ENCODE measurements at places on chromosomes 1 and 21.

- no peak for DNase-seq
These were observed 110.4 kb downstream of the PATJ start for GRCh38 chr1:61852670-61853015.

GRCh38 chr1:209862391-209863356, 34.9 kb downstream of the UTP25 start:
- no peak for DNase-seq

DNA sequence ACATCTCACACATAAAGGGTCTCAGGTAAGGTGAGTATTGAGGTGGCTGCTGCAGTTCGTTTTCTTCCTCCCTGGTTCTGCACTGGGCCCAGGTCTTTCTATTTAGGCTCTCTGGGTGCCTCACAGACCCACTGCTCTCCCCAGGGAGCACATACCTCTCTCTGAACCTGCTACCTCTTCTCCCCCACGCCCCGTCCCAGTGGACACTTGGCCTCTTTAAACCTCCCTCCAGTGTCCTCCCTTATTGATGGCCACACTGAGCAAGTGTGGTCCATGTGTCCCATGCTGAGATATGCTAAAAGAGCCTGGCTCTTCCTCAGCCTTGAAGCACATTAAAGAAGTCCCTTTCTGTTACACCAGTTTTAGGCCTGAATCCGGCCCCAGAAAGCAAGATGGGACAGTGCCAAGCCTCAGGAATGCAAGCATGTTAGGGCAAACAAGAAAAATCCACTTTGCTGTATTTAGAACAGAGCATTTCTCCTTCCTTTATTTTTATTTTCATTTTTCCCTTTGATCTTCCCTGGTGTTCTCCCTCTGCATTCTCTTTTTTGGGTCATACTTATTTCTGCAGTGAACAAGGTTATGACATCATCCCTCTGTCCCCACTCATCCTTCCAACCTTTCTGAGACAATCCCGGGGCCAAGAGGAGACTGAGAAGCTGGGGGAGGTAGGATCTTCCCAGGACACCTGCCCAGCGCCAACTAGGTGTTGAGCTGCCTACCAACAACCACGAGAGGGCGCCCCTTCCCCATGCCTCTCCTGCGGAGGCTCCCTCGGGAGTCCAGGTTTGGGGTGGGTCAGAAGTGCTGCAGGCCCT, 5.0 kb upstream of the CHI3L2 start:
- peak; percentile 81 for DNase-seq

- DNase-seq, result no peak
These were observed 47.1 kb upstream of the ZYG11A start for GRCh38 chr1:52795464-52795863.

DNA sequence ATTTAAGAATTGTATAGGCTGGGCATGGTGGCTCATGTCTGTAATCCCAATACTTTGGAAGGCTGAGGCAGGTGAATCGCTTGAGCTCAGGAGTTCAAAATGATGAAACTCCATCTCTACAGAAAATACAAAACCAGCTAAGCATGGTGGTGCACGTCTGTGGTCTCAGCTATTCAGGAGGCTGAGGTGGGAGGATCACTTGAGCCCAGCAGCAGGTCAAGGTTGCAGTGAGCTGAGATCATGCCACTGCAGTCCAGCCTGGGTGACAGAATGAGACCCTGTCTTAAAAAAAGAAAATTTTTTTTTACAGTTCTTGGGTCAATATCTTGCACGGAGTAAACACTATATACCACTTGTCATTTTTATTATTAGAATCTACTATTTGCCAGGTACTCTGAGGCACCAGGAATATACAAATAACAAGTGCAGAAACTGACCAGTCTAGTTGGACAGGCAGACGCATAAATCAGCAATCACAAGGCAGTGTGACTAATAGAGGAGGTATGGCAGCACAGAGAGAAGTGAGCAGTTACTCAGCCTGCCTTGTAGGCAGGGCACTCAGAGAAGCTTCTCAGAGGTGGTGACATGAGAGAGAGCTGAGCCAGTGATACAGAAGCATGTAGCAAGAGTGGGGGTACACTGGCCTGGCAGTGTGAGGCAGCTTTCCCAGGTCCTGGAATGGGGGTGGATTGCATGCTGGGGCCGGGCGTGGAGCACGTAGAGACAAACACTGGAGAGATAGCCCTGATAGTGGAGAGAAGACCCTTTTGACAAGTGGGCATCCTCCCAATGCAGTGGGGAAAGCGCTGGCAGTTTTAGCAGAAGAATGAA, 8.0 kb downstream of the PHLDA3 start:
- DNase-seq, result no peak

DNA sequence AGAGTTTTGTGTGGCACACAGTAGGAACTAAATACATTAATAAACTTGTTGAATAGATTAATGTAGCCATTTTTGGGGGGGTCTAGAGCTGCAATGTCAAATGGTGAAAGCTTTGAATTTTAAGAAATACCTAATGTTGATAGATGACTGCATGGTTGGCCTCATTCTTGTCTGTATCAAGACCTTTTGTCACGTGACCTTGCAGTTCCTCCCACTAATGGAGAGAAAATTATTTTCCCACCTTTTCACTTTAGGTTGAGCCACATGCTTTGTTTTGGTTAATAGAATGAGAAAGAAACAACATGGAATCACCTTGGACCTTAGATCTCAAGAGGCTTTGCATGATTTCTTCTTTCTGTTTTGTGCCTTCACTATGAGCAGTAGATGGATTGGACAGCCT, 223.6 kb upstream of the DEPDC1 start:
- DNase-seq, result no peak

DNA sequence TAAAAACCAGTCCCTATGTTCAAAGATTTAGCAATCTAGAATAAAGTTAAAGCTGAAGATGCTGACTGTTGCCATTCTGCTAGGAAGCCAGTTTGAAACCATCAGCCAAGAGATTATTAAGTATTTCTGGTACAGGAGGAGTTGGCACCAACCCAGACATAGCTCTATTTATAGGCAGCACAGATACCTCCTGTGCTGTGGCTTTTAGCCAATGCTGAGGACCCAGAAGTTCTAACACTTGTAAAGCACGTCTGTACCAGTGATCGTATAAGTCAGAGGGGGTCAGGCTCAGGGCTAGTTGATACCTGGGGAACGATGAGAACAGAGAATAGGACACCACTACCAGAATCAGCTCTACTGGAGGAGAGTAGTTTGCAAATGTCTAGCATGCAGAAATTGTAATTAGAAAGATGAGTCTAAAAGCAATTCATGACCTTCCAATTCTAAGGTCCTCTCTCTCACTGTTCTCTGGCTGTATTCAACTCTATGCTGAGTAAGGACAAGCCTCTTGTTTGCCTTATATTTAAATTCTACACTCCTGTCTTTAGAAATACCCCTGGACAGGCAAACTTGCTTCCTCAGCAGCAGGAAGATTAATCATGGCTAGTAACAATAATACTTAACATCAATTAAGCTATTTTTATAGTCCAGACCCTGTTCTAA, 96.8 kb upstream of the PALMD start:
- DNase-seq, result no peak

DNA sequence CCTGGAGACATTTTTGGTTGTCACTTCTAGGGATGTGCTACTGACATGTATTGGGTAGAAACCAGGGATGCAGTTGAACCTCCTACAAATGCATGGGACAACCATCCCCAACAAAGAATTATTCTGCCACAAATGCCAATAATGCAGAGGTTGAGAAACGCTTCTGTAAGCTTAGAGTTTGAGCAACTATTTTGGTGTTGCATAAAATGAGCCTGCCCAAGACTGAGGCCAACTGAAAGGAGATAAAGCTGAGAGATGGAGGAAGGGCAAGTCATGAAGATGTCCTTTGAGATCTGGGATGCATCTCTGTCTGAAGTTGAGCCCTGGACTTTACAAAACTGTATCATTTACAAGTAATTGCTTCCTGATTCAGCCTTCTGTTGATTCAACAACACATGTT, 106.9 kb downstream of the KCNJ15 start:
- no peak for DNase-seq

- DNase-seq, result no peak
These were observed 15.9 kb downstream of the NUF2 start for GRCh38 chr1:163337631-163338030.

All from activated T-cell treated with anti-CD3 and anti-CD28 coated beads, Interleukin-2, amount 50 U/mL, for 72 hours (primary cell).